Calu3 (cell line): ENCODE measurements at places on chromosomes 3 and 15. TPM values are rescaled to one million over a fixed set of nuclear protein-coding genes. Genes with fewer than 3 reads are reported as not detected.

DNA sequence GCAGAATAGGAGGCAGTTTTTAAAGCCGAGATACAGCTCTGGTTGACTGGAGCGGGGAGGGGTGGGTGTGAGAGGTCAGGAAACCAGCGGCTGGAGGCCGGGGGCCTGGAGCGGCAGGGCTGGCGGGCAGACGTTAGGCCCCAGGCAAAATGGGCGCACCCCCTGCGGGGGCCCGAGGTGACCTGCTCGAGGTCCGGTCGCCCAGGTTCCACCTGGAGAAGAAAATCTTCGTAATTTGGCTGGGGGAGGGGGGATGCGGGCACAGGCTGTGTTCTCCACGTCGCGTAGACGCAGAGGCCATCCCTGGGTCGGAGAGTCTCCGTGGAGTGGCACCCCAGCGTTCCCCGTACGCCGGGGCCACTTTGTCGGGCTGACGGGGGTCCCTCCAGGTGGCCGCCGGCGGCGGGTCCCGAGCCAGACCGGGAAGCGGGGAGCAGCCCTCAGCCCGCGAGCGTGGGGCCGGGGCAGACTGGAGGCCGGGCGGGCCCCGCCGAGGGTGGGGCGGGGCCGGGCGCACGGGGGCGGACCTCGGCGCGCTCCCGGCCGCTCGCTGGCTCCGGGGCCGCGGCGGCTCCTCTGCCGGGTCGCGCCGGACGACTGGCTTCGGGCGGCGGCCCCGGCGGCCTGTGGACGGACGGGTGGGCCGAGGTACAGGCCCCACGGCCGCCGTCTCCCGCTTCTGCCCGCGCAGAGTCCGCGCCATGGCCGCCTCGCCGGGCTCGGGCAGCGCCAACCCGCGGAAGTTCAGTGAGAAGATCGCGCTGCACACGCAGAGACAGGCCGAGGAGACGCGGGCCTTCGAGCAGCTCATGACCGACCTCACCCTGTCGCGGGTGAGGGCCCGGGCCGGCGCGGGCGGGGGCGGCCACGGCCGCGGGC, at the start of gene CRTC3:
Gene CRTC3, plus strand, starts transcription at position 553 of the 879 bp plus-strand sequence. Its CDS starts 149 bp downstream, at position 702.
- H3K4me3 ChIP-seq: peak within 1 kb of the TSS; percentile 83
- DNase-seq: peak; percentile 57
- no peaks in the 10 kb centered on the region for H3K27me3 ChIP-seq
- H3K4me1 ChIP-seq: peaks cover 15% of the 10 kb centered on the region
- H3K27ac ChIP-seq: no peak within 1 kb of the TSS

DNA sequence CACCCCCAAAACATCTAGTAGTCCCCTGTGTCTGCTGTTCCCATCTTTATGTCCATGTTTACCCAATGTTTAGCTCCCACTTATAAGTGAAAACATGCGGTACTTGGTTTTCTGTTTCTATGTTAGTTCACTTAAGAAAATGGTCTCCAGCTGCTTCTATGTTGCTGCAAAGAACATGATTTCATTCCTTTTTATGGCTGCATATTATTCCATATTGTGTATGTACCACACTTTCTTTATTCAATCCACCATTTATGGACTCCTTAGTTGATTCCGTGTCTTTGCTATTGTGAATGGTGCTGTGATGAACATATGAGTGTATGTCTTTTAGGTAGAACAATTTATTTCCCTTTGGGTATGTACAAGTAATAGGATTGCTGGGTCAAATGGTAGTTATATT, 51.2 kb downstream of the GRK7 start:
- no peak overlapping the region for H3K4me3 ChIP-seq
- no peaks in the 10 kb centered on the region for H3K36me3 ChIP-seq
- peaks cover 41% of the 10 kb centered on the region for H3K27me3 ChIP-seq

Gene P2RY14
- not detected in 2 replicates for total RNA-seq

Gene COL6A6
- total RNA-seq: not detected in 2 replicates

Gene TMEM87A
- total RNA-seq: 30.1 and 31.2 TPM in 2 replicates

Gene SMCO1
- not detected in 2 replicates for total RNA-seq

Gene SLC9C1
- total RNA-seq: not detected in 2 replicates

GRCh38 chr3:18428991-18429745, 4.0 kb upstream of the SATB1 start:
- H3K36me3 ChIP-seq: peaks cover 20% of the 10 kb centered on the region
- H3K27me3 ChIP-seq: no peaks in the 10 kb centered on the region
- no peak overlapping the region for H3K27ac ChIP-seq
- no peaks in the 10 kb centered on the region for H3K4me1 ChIP-seq

Gene EID1
- total RNA-seq: 74.3 and 84.2 TPM in 2 replicates

DNA sequence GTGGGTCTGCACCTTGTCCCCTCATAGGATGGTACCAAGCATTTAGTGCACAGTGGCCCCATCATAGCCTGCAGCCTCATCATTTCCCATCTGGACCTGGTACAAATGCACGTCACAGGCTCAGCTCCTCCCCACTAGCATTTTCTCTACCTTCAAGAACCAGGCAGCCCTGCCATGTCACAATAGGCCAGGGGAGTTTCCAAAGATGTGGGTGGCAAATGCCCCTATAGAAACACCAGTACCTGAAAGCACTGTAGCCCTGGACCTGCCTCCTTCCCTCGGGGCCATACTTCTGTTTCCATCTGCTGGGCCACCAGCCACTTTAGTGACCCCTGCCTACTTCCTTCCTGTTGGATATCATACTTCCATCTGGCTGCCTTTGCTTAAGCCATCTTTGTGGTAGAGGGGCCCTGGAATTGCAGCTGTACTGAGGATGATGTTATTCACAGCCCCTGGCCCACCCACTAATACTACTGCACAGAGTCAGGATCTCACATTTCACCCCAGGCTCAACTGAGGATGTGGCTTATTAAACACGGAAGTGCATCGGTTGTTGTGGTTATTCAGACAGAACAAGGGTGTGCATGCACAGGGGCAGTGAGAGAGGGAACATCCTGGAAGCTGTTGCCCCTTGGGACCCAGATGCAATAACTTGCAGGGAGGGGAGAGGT, 3.8 kb downstream of the TCTA start:
- DNase-seq: no peak
- no peak overlapping the region for H3K4me3 ChIP-seq
- H3K27ac ChIP-seq: no peak overlapping the region

Gene PYGO1
- 2.5 and 2.8 TPM in 2 replicates for total RNA-seq

Gene GNAT1
- total RNA-seq: not detected in 2 replicates

DNA sequence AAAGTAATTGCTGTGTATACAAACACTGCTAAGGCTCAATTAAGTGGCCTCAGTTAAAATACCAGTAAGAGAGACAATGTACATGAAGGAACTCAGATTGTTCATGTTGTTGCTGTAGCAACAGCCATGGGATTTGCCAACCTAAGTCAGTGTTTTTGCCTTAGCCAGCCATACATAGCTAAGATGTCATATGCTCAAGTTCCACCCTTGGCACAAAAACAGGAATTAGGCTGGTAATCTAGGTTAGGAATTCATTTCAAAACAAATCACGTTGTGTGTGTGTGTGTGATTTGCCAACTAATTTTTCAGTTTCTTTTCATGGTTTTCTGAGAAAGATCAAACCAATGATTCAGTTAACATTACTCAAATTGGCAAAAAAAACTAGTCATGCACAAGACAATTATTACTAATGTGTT, 143.7 kb upstream of the KCNMB2 start:
- H3K36me3 ChIP-seq: no peaks in the 10 kb centered on the region
- no peak overlapping the region for H3K27ac ChIP-seq
- no peak overlapping the region for H3K4me3 ChIP-seq
- H3K27me3 ChIP-seq: no peaks in the 10 kb centered on the region
- no peaks in the 10 kb centered on the region for H3K4me1 ChIP-seq

DNA sequence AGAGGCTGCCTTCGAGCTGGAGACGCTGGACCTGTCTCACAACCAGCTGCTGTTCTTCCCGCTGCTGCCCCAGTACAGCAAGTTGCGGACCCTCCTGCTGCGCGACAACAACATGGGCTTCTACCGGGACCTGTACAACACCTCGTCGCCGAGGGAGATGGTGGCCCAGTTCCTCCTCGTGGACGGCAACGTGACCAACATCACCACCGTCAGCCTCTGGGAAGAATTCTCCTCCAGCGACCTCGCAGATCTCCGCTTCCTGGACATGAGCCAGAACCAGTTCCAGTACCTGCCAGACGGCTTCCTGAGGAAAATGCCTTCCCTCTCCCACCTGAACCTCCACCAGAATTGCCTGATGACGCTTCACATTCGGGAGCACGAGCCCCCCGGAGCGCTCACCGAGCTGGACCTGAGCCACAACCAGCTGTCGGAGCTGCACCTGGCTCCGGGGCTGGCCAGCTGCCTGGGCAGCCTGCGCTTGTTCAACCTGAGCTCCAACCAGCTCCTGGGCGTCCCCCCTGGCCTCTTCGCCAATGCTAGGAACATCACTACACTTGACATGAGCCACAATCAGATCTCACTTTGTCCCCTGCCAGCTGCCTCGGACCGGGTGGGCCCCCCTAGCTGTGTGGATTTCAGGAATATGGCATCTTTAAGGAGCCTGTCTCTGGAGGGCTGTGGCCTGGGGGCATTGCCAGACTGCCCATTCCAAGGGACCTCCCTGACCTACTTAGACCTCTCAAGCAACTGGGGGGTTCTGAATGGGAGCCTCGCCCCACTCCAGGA, 21.1 kb downstream of the NRROS start:
- no peak overlapping the region for H3K4me3 ChIP-seq
- no peaks in the 10 kb centered on the region for H3K36me3 ChIP-seq
- H3K27me3 ChIP-seq: peaks cover 13% of the 10 kb centered on the region
- no peak overlapping the region for H3K27ac ChIP-seq

- H3K27ac ChIP-seq: no peak overlapping the region
- no peaks in the 10 kb centered on the region for H3K36me3 ChIP-seq
- H3K27me3 ChIP-seq: no peaks in the 10 kb centered on the region
- H3K4me1 ChIP-seq: no peaks in the 10 kb centered on the region
- DNase-seq: no peak
- H3K4me3 ChIP-seq: no peak overlapping the region
Observed at GRCh38 chr3:182115328-182116015, 403.7 kb downstream of the SOX2 start.

DNA sequence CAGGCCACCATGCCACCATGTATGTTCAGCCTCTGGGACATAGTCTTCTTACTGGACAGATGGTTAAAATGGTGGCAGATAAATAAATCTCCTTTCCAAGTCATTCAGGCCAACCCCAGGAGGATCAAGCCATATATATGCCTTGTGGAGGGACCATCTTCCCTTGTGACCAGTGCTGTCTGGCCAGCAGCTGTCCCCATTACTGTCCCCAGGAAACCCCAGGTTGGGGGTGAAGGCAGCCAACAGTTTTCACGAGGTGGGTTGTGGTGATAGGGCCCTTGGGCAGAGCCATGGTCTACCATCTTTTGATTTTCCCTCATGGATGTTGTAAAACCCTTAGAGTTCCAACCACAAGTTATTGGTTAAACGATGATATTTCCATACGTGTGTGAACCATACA, 48.7 kb upstream of the PCSK6 start:
- H3K27me3 ChIP-seq: peaks cover 31% of the 10 kb centered on the region
- DNase-seq: no peak
- no peaks in the 10 kb centered on the region for H3K4me1 ChIP-seq
- H3K27ac ChIP-seq: no peak overlapping the region
- no peak overlapping the region for H3K4me3 ChIP-seq

DNA sequence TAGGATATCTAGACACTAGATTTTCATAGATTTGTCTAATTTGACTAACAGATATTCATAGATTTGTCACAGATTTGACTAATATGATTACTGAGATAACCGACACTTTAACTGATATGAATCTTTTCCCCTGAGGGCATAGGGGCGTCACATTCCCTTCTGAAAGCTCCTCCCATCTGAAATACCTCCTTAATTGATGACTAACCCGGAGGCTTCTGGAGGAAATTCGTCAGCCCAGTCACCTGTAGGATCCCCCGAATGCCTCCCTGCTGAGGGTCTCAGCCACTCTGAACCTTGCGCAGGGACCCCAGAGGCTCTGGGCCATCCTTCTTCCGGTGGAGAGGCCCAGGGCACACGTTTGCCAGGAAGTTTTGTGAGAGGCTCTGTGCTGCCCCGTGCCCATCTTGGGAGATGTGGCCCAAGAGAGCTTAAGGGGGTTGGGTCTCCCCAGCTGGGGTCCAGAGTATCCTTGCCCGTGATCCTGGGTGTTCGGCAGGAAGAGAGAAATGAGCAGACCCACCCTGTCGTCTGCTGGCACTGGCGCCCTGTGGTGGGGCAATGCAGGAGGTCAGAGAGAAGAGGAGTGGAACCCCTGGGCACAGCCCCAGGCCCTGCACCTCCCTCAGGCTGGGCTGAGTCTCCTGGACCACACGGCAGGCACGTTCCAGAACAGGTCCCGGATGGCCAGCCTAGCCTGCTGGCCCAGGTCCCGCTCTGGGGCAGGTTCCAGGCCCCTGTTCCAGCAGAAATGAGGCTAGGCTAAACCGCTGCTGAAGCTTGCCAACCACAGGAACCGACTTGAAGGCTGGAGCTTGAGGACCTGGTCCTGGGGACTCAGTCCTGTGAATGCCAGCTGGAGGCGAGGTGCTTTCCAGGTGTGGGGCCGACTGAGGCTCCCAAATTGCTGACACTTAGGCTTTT, 1.7 kb downstream of the PLA2G4D start:
- H3K4me3 ChIP-seq: no peak overlapping the region
- H3K27ac ChIP-seq: no peak overlapping the region
- peaks cover 3% of the 10 kb centered on the region for H3K36me3 ChIP-seq
- no peak for DNase-seq

Gene STRIT1
- not detected in 2 replicates for total RNA-seq

DNA sequence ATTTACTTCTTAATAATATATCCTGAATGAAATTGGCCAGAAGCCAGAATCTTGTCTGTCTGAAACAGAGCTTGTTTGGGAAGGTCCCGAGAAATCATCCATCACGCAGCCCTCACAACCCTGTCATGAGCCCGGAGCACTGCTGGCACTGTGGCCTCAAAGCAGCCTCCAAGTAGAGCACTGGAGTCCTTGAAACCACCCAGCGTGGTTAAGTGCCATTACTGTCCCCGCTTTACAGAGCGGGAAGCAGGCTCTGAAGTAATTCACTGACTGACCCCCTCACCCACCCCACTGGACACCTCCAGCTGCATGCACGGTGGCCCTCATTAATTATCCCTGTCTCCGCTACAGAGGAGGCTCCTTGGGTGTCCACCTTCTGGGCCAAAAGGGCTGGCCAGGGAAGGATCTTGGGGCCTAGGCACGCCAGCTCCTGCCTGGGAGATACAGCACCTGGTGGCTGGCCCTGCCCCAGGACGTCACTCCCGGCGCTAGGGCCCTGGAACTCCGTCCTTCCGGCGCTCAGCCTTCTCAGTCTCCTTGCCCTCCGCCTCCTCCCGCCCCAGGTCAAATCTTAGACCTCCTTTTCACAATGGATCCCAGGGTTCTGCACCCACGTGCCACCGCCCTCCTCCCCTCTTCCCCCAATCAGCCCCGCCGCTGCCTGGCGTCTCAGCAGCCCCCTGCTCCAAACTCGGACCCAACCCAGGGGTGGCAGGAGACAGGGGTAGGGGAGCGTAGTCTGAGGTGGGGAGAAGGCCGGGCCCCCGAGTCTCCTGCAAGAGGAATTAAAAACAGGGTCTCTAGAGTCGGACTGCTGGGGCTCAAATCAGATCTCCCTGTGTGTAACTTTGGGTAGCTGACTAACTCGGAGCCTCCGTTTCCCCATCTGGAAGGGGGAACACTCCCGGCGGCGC, 1.1 kb downstream of the TKT start:
- peaks cover 32% of the 10 kb centered on the region for H3K4me1 ChIP-seq
- peaks cover 47% of the 10 kb centered on the region for H3K36me3 ChIP-seq
- H3K4me3 ChIP-seq: peak overlapping the region; percentile 87

Gene EXOSC7
- 44.1 and 50.1 TPM in 2 replicates for total RNA-seq

Gene ANKUB1
- not detected in 2 replicates for total RNA-seq

- H3K27me3 ChIP-seq: no peaks in the 10 kb centered on the region
- H3K36me3 ChIP-seq: peaks cover 16% of the 10 kb centered on the region
- no peak overlapping the region for H3K4me3 ChIP-seq
- DNase-seq: no peak
Observed at GRCh38 chr15:85541744-85542143, 161.3 kb downstream of the AKAP13 start.

GRCh38 chr3:55588146-55588765, 101.2 kb upstream of the WNT5A start:
- no peak for DNase-seq
- H3K36me3 ChIP-seq: no peaks in the 10 kb centered on the region
- no peak overlapping the region for H3K4me3 ChIP-seq
- no peaks in the 10 kb centered on the region for H3K4me1 ChIP-seq
- no peak overlapping the region for H3K27ac ChIP-seq
- H3K27me3 ChIP-seq: peaks cover under 1% of the 10 kb centered on the region

Gene MLF1
- total RNA-seq: 53.0 and 53.1 TPM in 2 replicates
